ENCODE measurements at places on chromosomes 6 and 20.

GRCh38 chr6:20191992-20192391 lies 20.3 kb downstream of the MBOAT1 start:
- DNase-seq: no peak

GRCh38 chr6:56659721-56660380 lies 17.2 kb upstream of the DST start:
- DNase-seq: no peak

GRCh38 chr6:170383466-170384035 lies 77.0 kb downstream of the FAM120B start:
- no peak for DNase-seq

- no peak for DNase-seq
Measured at GRCh38 chr6:7532232-7532631, 9.2 kb upstream of the DSP start.

GRCh38 chr6:114564302-114564933 lies 221.6 kb upstream of the HS3ST5 start:
- DNase-seq: no peak

GRCh38 chr6:10414756-10415616 lies at the start of gene TFAP2A:
TSS of gene TFAP2A (minus strand) at chr6:10415074. CDS start at chr6:10414991, 83 bp downstream.
- DNase-seq: no peak

- DNase-seq: no peak
Measured at GRCh38 chr6:124285146-124285545, 481.5 kb downstream of the NKAIN2 start.

DNA sequence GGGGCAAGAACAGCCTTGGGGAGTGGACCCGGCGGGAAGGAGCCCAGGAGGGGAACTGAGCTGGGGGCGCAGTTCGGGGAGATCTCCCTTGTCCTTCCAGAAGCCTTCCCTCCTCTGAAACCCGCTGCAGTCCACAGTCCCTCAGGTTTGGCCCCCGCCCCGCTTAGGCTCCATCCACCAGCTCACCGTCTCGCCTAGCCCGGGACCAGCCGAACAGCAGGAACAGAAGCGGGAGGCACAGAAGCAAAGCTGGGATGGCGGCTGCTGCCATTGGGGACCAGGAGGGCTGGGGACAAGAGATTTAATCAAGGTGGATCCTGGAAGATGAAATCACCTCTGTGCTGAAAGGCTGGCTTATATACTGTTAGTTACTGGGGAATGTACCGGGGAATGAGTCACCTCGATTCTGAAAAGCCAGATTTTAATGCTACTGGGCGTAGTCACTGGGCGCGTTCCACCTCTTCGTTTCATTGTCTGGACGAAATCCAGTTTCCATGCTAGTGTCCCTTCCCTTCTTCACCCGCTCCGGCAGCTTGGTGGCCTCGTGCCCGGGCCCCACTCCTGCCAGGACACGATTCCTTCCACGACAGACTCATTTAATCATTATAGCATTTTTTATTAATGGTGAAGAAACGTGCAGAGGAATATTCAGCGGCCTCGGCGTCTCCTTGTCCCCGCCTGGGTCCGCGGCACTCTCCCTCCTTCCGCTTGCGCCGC lies at the start of gene RAET1L:
TSS of gene RAET1L (minus strand) at position 332 of the 717 bp plus-strand sequence. CDS start at position 271, 61 bp downstream.
- peak; percentile 38 for DNase-seq

DNA sequence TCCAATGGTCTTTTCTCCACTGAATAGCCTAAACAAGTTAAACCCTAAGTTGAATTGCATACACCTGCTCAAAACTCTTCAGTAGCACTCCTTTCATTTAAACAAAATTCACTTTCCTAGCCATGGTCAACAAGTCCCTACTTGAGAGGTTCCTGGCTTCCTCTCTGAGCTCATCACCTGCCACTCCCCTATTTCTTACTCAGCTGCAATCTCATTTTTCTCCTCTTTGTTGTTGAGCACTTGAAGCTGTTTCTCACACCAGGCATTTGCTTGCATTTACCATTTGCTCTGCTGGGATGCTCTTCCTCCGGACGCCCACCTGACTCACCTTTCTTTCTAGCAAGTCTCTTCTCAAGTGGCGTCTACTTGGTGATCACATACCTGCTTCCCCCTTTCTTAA lies 38.5 kb downstream of the EDN1 start:
- no peak for DNase-seq

DNA sequence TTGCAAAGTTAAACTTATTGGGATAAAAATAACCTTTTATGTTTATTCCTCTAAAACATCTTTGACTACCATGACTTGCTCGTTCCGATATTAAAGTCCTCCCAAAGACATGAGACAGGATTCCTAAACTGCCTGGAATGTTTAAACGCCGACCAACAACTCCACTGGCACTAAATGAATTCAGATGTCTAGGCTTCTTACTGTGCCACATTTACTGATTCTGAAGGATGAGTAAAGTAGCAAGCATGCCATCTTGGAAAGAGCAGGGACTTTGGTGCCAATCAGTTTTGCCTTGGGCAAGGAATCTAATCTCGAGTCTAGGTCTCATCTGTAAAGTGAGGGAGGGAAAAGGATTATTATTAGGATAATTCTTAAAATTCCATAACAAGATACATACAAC lies 25.3 kb downstream of the MBOAT1 start:
- no peak for DNase-seq

- no peak for DNase-seq
Measured at GRCh38 chr6:23534351-23534750, 591.7 kb upstream of the NRSN1 start.

GRCh38 chr6:121188356-121188755 lies 145.9 kb downstream of the TBC1D32 start:
- no peak for DNase-seq

GRCh38 chr20:44758247-44759101 lies 12.8 kb downstream of the KCNK15 start:
- no peak for DNase-seq

GRCh38 chr20:40218316-40218969 lies 470.6 kb downstream of the MAFB start:
- DNase-seq: no peak

GRCh38 chr20:664151-664550 lies 11.2 kb upstream of the SRXN1 start:
- no peak for DNase-seq

DNA sequence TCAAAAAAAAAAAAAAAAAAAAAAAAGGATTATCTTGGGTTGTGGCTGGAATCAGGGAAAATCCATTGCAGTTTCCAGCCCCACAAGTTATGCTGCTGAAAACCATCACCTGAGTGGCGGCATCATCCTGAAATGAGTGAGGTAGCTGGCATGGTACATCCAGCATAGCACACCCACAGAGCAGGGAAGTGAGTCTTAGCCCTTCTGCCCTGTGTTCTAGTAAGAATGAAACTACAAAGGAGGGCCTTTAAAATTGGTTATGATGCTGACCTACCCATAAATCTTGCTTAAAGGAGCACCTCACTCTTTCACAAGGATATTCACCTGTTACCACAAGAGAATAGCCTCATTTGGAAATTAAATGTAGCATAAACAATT lies 119.2 kb downstream of the NFATC2 start:
- no peak for DNase-seq

GRCh38 chr6:157675831-157676230 lies 147.2 kb upstream of the SNX9 start:
- no peak for DNase-seq

- DNase-seq: no peak
Measured at GRCh38 chr20:2246069-2246491, 49.7 kb upstream of the TGM3 start.

Data from kidney capillary endothelial cell (primary cell).